ENCODE measurements at places on chromosomes 6 and 20.
A peak's percentile ranks its signal among the peaks of the same experiment; 100 is the strongest.

DNA sequence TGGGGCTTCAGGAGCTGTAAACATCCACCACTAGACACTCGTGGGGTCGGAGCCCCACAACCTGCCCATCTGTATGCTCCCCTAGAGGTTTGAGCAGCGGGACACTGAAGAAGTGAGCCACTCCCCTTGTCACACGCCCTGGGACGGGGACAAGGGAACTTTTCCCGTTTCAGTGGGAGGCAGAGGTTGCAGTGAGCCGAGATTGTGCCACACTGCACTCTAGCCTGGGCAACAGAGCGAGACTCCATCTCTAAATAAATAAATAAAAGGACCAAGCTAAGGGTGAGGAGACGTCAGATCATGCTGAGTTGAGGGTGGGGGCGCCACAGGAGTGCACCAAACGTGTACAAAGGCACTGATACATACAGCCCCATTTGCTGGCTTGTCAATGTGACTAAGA lies 8.4 kb downstream of the ZCCHC3 start:
- no peaks in the 10 kb centered on the region for H3K27me3 ChIP-seq
- peaks cover 3% of the 10 kb centered on the region for H3K4me1 ChIP-seq
- H3K27ac ChIP-seq: no peak overlapping the region
- no peaks in the 10 kb centered on the region for H3K36me3 ChIP-seq

DNA sequence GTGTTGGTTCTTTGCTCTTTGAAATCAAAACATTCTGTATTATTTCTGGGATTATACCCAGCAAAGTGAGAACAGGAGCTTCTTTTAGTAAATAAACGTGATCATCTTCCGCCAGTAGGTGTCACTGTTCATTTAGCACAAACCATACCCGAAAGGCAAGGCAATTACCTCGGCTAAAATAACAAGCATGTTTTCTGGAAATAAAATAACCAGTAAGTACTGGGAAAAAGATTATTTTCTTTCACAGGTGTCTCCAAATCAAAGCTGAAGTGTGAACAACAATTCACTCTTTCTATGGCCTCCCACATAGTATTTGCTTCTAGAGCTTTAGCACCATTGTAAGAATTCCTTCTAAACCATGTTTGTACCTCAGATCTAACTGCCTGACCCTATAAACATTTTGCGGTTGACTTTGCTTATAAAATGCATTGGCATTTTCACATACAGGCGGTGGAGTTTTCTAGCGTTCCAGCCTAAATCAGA lies 144.6 kb upstream of the AGPAT4 start:
- peak; percentile 68 for DNase-seq
- no peak overlapping the region for H3K27ac ChIP-seq
- H3K4me3 ChIP-seq: no peak overlapping the region
- no peaks in the 10 kb centered on the region for H3K4me1 ChIP-seq
- H3K36me3 ChIP-seq: no peaks in the 10 kb centered on the region
- H3K27me3 ChIP-seq: no peaks in the 10 kb centered on the region

DNA sequence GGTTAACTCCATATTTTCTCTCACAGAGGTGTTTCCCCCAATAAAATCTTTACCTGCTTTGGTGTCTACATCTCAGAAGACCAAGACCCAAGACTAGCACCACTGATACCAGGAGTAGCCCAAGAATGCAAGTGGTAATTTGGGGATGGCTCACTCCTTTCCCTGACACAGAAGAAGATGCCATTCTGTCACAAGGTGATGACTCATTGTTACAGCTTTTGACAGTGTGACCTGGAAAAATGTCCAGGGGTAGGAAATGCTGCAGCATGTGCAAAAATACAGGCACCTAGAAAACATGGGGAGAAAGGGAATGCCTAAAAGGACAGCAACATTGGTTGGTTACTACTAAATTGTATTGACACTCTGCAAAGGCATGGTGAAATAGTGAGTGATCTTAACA lies 254.0 kb upstream of the GJE1 start:
- no peak for DNase-seq
- H3K4me3 ChIP-seq: no peak overlapping the region
- H3K4me1 ChIP-seq: no peaks in the 10 kb centered on the region
- no peak overlapping the region for H3K27ac ChIP-seq

- no peak overlapping the region for H3K4me3 ChIP-seq
- H3K4me1 ChIP-seq: no peaks in the 10 kb centered on the region
- no peak for DNase-seq
- no peaks in the 10 kb centered on the region for H3K27me3 ChIP-seq
- H3K36me3 ChIP-seq: no peaks in the 10 kb centered on the region
- H3K27ac ChIP-seq: no peak overlapping the region
Measured at GRCh38 chr20:16671753-16672152, 58.1 kb upstream of the SNRPB2 start.
